Uterus (tissue), 4 donors: ENCODE measurements at places on chromosomes 7 and 10.

GRCh38 chr10:14325325-14325955, 5.3 kb downstream of the FRMD4A start:
- DNase-seq: no peak

- DNase-seq: no peak
Measured at GRCh38 chr7:1925349-1925748, 255.3 kb downstream of the ELFN1 start.

DNA sequence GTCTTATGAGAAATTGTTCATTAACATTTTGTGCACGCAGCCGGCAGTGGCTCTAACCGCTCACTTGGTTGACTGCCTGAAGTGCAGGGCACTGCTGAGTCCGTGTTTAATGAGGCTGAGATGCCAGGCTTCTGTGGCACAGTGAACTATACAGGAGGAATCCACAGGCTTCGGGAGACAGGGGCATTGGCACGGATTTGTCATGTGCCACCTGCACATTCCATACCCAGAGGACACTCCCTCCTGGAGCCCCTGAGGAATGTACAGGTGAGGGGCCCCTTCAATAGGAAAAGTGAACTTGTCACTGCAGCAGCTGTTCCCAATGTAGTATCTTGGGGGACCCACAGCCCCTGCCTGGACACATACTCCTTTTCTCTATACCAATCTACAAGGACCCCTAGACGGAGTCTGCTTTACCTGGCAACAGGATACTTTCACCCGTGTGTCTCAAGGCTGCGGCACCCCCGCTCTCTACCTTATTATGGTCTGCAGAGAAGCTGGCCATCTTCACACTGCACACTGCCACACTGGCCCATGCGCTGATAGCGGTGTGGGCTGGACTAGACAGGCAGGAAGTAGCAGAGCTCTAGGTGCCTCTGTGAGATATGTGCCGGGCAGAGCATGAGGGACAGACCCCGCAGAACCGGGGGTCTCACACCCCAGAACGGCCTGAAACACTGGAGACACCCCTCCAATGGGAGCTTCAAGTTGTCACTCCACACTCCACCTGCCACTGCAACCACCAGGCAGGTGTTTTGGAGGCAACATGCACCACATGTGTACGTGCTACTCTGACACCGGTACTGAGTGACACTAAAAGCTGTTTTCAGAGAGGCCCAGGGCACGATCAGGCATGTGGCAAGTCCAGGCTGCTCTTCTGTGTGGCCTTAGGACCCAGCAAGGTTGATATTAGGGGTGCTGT, 71.4 kb upstream of the RHEB start:
- no peak for DNase-seq

DNA sequence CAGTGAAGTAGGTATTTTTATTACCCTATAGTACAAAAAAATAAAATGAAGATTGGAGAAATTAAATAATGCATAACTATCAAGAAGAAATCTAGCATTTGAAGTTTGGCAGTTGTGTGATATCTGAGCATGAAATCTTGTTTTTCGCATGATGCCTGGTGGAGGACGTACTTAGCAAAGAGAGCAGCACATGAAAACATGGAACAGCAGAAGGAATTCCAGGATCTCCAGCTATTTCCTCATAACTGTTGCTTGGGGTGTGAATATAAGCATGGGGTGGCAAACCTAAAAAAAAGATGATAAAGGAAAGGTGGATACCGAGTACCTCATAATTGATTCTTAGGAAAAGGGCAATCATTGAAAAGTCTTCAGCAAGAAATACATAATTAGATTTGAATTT, 174.3 kb upstream of the FAM3C start:
- DNase-seq: no peak
